ENCODE measurements at places on chromosomes 16 and 17. TPM values are rescaled to one million over a fixed set of nuclear protein-coding genes. Genes with fewer than 3 reads are reported as not detected.

DNA sequence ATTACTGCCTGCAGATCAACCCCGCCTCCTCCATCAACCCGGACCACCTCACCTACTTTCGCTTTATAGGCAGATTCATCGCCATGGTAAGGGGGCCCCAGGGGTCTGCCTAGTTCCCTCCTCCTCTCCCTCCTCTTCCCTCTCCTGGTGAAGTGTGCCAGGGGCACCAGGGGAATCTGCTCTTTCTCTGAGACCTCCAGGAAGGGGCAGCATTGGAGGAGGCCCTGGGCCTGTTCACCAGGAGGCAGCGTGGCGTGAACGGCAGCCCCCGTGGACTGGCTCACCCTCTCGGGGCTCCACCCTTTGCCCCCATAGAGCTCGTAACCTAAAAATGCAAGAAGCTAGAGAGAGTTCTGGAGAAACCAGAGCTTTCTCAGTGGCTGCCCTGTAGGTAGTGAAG, 17.1 kb upstream of the CLEC18A start:
- H3K4me3 ChIP-seq: no peak overlapping the region
- H3K4me1 ChIP-seq: no peaks in the 10 kb centered on the region
- DNase-seq: no peak
- H3K27ac ChIP-seq: no peak overlapping the region
- peaks cover 29% of the 10 kb centered on the region for H3K36me3 ChIP-seq
- peaks cover 9% of the 10 kb centered on the region for H3K27me3 ChIP-seq

DNA sequence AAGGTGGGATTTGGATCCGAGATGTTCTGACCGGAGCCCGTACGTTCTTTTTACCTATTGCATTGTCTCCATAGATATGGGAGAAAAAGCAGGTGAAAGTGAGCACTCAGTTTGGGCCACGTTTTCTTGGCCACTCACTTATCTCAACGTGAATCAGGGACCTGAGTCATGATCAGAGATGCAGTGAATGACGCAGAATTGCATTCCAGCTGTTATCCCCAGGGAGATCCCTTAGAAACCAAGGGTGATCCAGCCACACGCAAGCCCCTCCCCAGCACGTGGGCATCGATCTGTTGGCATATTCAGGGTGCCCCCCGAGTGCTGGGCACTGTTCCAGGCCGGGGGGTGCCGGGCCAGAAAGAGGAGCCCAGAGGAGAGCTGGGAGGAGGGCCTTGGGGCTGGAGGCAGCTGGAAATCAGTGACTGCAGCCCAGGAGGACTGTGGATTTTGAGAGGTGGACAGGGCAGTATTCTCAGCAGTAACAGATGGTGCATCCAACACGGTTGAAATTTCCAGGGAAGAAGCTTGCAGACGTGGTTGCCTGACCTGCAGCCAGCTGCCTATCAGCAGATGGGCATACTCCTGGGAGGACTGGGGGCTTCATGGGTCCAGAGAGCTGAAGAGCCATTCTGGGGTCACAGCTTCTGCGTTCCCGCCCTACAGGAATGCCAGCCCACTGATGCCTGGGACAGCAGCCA, 87.2 kb upstream of the CACNG5 start:
- H3K36me3 ChIP-seq: no peaks in the 10 kb centered on the region
- DNase-seq: no peak
- H3K27ac ChIP-seq: no peak overlapping the region
- H3K4me3 ChIP-seq: no peak overlapping the region
- H3K27me3 ChIP-seq: peaks cover 4% of the 10 kb centered on the region

The SLC12A3 gene
- not detected for total RNA-seq

DNA sequence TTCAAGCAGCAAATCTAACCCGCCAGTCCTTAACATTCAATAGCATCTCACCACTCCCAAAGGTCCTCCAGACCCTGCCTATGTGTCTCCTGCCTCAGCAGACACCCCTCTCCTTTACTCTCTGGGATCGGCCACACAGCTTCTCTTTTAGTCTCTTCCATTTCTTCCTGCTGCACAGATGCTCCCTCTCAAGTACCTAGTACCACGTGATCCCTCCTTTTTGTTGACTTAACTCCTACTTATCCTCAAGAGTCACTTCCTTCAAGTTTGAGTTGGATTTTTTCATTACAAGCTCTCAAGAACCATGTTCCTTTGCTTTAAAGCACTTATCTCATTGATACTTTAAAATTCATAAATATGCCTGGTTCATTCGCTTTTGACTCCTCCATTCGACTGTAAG, 24.9 kb downstream of the AMFR start:
- H3K36me3 ChIP-seq: peaks cover 43% of the 10 kb centered on the region
- no peak for DNase-seq
- H3K4me1 ChIP-seq: no peaks in the 10 kb centered on the region
- H3K27me3 ChIP-seq: peaks cover 1% of the 10 kb centered on the region
- H3K4me3 ChIP-seq: no peak overlapping the region
- no peak overlapping the region for H3K27ac ChIP-seq

The GFAP gene
- not detected for total RNA-seq
